ENCODE measurements at places on chromosomes 1 and 21.

DNA sequence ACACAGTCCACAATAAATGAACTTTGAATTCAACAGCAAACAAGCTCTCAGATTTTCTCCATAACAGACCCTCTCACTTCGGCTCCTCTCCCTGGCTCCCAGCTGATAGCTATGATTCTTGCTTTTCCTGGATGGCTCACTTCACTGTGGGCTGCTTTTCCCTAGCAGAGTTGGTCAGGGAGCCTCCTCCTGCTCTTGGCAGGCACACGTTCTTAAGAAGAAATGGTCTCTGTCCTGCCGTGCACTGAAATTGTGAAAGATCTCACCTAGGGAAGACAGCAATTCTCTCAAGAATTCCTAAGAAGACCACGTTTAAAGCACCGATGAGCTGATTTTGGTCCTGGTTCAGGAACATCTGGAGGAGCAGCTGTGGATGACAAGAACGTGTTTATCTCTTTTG is 148.5 kb upstream of the KCNK2 start:
- DNase-seq = no peak

DNA sequence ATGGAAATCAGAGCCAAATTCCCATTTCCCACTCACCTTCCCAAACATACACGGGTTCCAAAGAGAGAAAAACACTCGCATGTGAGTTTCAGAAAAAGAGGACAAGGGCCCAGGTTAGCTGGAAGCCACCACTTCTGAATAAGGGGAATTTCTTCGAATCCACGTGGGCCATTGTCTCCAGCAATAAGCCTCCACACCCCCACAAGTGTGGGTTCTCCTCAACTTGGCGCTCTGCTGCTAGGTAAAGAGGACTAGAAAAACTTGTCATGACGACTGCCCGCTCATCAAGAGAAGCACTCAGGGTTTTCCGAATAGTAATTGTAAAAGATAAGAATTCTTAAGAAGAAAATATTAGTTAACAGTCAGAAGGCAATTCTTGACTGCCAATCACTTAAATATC is 30.6 kb downstream of the PRDM15 start:
- DNase-seq = no peak

GRCh38 chr1:212557739-212558692 is 50.5 kb upstream of the ATF3 start:
- DNase-seq = peak; percentile 25

DNA sequence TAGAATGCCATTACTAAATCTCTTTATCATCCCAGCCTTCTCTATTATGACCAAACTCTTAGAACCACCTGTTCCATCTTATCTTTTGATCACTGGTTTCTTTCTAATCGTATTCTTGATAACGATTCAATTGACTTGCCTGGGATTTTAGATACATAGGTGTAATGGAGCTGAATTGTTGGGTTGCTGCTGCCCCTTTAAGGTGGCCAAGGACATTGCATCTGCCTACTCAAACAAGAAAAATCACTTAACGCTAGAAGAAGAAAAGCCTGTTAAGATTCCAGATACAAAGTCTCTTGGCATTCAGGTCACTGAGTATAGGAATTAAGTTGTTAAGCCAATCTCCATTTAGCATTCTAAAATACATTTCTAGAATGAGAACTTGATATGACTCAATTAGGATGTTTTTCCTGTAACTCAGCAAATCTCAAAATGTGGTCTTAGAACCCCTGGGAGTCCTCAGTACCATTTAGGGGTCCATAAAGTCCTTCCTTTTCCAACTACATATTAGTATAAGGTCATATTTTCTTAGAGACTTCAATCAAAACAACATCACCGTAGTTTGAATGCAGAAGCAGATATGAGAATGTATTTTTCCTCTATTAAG is 12.4 kb downstream of the NEXN start:
- peak; percentile 48 for DNase-seq

DNA sequence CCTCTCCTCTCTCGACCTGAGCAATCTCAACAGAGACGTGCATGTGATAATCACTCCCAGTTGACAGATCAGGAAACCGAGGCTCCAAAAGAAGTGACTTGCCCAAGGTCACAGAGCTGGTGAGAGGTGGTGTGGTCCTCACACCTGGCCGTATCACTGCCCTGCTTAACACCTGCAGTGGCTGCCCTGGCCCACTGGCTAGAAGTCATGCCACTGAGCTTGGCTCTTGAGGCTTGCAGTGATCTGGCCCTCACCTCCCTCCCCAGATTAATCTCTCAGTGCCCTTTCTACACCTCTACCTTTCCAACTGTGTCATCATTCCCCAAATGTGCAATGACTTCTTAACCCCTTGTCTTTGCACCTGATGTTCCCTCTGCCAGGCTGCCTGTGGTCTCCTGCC is 38.8 kb downstream of the CDCP2 start:
- DNase-seq = no peak

DNA sequence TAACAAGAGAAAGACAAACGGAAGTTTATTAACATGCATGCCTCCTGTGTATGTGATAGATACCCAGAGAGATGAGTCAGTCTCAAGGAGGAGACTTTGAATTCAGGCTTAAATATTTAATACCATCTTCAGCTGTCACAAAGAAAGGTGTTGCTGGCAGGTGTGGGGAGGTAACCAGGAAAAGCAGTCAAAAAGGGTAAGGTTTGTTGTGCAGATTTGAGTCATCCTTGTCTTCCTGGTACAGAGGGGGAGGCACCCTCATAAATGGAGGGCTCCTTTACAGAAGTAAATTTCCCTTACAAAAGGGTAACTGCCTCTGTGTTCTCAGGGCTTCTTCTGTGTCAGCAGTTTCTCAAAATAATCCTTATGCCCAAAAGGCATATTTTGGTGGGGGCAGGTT is 75.2 kb upstream of the B3GALT5 start:
- DNase-seq = no peak

DNA sequence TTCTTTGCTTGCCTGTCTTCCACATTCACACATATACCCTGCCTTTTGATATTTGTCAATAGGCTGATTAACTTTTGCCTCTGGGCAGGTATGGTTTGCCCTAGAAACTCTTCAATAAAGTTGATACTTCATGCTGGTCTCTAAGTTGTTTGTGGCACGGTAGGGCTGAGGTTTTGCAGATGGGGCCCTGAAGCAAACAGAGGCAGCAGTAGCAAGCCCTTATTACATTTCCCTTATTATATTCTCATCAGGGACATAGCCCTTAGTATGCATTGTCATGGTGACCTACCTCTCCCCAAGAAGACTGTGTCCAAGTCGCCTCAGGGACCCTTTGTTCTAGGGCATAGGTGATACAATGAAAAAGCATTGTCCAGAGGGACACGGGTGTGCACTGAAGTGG is at the start of gene OR6P1:
Gene OR6P1, minus strand, starts transcription at position 101 of the 400 bp plus-strand sequence. CDS start 6,976 bp downstream, outside the sequence.
- DNase-seq = no peak

DNA sequence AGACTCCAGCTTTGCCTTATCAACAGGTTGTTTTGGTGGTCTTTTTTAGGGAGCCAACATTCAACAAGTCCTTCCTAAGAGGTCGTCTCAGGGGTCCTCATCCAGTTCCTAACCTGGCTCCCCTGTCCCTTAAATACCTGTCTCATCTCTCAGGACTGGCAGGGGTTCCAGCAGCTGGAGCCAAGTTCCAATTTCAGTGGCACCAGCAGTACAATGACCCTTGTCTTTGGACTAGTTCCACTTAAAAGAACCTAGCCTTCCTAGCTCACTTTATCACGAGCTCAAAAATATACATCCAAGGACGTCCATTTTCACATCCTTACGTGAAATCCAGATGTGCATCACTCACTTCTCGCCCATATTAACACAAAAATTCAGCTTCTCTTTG is 18.7 kb upstream of the TRAF3IP3 start:
- no peak for DNase-seq

DNA sequence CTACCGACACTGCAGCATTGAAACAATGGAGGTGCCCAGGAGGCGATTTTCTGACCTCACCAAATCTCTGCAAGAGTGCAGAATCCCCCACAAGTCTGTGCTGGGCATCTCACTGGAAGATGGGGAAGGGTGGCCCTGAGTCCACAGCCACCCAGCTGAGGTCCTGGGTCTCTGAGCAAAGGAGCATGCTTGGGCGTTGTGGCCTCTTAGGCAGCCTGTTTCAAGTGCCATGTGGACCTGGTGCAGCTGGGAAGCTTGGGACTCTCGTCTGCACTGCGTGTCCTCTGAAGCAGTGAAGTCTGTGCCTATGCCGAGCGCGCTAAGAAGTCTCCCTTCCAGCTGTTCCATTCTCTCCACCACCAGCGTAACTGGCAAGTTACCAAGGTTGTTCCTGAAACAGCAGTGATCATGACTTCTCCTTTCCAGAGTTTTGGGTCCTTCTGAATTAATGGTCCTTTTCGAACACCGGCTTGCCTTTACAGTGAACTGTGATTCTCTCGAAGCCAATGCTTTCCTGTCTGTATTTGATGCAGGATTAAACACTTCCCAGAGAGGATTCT is 5.0 kb upstream of the PLA2G2C start:
- DNase-seq = no peak

GRCh38 chr1:245810789-245811337 is 656.1 kb downstream of the KIF26B start:
- DNase-seq = no peak

DNA sequence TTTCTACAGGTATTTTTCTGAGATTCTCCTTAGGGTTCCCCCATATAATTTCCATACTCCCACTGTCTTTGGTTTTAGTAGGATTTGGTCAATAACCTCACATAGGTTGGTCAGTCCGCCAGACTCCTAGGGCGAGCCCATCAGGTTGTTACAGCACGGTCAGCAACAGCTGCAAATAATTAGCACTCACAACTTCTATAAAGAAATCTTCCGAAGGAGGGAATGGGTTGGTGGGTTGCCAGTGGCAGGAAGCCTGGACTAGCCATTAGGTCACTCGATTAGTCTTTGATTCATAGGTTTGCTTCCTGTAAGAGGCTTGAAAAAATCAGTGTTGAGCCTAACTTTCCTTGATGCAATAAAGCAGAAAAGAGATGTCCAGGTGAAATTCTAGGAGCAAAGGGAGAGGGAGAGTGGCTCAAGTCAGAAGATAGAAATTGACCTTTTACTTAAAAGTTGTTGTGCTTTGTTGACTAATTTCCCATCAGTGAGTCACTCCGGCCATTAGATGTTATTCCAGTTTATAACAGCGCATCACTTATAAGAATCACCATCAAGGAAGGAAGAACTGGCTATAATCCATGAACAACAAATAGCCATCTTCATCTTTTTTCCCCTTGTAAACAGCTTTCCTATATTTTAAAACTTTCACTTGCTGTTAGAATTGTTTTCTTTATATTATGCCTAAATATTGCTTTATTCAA is 88.3 kb downstream of the TPR start:
- no peak for DNase-seq

DNA sequence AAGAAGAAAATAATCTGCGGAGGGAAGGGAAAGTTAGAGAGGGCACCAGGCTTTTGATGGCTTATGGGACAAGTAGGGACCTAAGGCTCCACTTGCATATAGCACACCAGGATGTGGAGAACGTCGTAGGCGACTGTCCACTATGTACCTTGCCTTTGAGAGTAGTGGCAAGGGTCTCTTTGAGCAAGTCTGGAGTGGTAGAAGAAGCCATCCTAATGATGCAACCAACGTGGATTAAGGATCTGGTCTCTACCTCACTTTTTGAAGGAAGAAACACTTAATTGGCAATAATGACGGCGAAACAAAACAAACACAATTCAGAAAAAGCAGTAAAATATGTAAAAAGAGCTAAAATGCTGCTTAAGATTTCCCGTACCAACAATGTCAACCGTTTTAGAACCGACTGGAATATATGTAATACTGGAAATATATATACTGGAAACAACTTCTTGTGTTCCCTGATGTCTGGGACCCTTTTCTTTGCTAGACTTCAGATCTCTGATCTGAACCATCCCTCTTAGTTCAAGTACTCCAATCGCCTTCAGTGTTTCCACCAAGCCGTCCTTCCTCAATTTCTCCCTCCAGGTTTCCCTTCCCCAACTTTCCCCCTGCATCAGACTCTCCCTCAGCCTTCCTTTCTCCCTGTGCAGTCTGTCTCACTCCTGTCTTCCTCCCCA is 821 bp upstream of the KHDRBS1 start:
- no peak for DNase-seq

- DNase-seq = no peak
Measured at GRCh38 chr1:29655145-29655544, 418.8 kb downstream of the PTPRU start.

DNA sequence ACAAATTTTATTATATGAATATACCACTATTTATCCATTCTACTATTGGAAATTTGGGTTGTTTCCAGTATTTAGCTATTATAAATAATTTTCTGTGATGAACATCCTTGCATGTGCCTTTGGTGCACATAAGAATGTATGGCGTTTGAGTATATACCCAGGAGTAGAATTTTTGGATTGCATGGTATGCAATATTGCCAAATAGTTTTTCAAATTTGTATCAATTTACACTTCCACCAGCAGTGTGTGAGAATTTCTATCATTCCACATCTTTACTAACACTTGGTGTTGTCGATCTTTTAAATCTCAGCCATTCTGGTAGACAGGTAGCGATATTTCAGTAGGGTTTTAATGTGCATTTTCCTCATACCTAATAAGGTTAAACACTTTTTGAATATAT is 9.2 kb upstream of the FNBP1L start:
- no peak for DNase-seq

DNA sequence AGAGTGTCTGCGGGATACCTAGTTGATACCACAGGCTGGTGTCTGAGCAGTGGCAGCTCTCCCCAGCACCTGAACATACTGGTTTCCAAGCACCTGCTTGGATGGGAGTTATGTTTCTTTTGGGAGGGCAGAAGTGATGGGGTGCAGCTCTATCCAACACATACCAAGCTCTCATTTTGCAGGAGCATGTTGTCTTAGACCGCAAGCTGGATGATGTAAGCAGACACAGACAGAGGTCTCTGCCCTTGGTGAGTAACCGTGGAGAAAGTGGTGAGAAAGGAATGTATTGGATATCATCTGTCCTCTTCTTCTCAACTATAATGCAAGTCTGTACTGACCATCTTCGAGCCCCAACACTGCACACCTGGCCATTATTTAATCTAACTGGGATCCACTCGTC is 37.4 kb downstream of the ZNF496 start:
- DNase-seq = peak; percentile 65

GRCh38 chr1:93749894-93750301 is 68.3 kb upstream of the BCAR3 start:
- no peak for DNase-seq

GRCh38 chr1:2312160-2312514 is 79.2 kb downstream of the MORN1 start:
- no peak for DNase-seq

GRCh38 chr1:29805122-29805895 is 569.0 kb downstream of the PTPRU start:
- DNase-seq = no peak

- DNase-seq = peak; percentile 93
Measured at GRCh38 chr1:40877698-40878097, 15.5 kb upstream of the CITED4 start.

DNA sequence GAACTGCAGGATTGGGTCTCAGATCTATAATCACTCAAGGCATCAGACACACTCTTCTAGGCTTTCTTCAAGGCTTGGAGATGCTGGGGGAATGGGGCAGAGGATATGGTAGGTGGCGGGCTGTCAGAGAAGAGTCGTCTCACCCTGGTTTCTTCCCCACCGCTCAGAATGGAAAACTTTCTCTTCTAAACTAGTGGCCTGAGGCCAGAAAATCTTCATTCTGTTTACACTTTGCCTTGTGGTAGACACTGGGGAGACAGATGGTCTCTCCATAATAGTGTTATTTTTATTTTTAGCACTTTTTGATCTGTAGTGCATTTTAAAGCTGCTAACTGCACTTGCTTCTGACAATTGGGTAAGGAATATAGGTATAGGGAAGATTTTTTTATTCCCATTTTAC is 2.6 kb downstream of the PRELP start:
- DNase-seq = no peak

Measured in mammary epithelial cell (primary cell).